Activated CD4-positive, alpha-beta T cell treated with anti-CD3 and anti-CD28 coated beads for 4 hours (primary cell): ENCODE measurements at places on chromosomes 1 and 21.

DNA sequence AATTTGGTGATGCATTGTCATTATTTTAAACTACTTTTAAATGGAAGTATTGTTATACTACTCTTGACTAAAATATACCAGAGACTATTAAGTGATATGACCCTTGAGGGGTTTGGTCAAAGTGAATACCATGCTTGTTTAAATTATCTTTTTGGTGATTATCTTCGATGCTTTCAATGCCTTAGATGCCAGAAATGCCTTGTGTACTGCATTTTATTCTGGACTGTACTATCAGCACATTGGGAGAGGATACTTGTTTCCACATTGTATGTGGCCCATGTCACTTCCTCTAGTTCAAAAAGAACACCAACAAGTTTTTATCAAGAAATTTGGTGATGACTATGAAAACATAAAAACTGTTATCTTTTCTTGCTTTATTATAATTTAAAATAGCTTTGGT lies 16.3 kb downstream of the MAP3K7CL start:
- DNase-seq = no peak

GRCh38 chr1:4599951-4600481 lies 54.4 kb upstream of the AJAP1 start:
- DNase-seq = no peak

DNA sequence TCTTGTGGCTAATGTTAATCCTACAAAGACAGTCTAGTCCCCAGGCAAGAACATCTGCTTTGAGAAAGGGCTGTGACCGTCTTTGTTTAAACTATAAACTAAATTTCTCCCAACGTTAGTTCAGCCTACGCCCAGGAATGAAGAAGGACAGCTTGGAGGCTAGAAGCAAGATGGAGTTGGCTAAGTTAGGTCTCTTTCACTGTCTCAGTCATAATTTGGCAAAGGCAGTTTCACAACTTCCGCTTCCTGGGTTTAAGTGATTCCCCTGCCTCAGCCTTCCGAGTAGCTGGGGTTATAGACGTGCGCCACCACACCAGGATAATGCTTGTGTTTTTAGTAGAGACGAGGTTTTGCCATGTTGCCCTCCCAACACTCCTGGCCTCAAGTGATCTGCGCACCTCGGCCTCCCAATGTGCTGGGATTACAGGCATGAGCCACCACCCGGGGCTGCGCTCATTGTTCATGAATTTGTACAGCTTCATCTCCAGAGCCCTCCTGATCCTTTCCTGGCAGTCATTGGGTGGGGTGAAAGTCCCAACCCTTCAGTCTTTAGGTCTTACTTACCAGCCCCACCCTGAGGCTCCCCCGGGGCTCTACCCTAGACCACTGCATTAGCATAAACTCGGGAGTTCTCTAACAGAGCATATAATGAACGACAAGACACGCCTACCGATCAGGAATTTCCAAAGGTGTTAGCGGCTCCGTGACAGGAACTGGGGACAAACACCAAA lies 4.9 kb upstream of the MASP2 start:
- no peak for DNase-seq

- DNase-seq = no peak
Measured at GRCh38 chr1:67816506-67816905, 16.8 kb downstream of the GNG12 start.

DNA sequence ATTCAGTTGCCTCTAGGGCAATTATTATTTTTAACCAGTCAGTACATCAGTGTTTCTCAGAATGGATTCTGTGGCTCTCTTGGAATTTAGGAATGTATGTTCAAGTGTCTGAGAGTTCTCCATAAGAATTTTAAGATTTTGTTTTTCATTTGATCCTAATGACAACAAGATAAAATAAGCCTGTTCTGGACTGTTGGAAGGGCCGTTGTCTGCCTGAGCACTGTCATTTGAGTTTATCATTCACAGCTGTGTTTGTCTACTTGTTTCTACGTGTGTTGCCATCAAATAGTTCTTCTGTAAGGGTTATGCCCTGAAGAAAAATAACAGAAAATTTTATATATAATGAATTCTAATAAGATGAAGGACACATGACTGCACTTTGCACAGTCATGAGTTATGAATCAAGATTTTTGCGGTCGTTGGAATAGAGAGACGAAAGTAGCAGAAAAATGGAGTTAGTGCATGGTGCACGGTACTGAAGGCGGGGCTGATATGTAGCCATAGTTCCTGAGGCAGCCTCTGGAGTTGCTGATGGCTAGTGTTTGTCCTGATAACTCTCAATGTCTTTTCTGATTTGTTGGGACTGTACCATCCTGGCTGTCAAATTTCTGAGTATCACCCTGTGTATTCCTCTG lies 92.5 kb downstream of the NOS1AP start:
- no peak for DNase-seq

GRCh38 chr1:14784790-14785773 lies 186.6 kb downstream of the KAZN start:
- DNase-seq = no peak
